ENCODE measurements at places on chromosomes 12 and 14.

DNA sequence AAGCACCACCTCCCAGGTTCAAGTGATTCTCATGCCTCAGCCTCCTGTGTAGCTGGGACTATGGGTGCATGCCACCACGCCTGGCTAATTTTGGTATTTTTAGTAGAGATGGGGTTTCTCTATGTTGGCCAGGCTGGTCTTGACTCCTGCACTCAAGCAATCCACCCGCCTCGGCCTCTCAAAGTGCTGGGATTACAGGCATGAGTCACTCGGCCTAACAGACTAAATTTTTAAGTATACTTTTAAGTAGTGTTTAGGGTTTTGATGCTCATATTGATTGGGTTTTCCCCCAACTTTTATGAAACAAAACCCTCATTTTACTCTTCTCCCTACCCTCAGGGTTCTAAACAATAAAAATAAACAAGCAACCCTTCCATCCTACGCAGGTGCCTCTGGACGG is 5.5 kb downstream of the MYO1A start:
- no peak for DNase-seq

- DNase-seq, result peak; percentile 11
These were observed 717 bp downstream of the PPHLN1 start for GRCh38 chr12:42326541-42327226.

- DNase-seq, result no peak
These were observed 63.9 kb downstream of the BEGAIN start for GRCh38 chr14:100523131-100523842.

DNA sequence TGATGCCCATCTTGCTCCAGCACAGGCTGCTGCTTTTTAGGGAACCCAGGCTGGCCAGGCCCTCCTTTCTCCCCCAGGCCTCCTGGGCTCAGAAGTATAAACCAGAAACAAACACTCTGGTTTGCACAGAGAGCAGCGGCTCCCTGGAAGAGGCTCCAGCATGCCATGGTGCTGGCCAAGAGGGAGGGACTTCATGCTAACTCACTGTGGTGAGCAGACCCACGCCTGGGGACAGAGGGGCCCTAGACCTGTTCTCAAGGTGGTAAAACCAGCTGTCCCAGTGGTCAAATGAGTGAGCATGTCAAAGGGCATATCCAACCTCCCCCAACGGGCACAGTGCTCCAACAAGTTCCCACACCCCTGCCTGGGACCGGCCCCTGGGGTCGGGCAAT is 15.5 kb downstream of the BCL11B start:
- DNase-seq, result peak; percentile 30

DNA sequence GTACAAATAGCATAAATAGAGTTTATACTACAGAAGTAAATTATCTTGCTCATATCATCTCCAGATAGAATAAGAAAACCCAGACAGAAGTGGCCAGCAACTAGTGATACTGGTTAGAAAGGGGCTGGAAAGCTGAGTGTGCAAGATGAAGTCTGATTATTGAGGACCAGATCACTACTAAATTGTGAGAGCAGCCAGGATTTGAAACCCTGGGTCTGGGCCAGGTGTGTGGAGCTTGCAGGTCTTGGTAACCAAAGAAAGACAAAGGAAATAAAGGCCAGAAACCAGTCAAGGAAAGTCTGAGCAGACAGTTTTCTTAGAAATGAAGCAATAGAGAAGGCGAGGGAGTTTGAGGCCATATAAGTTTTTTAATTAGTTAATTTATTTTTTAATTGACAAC is 611.8 kb downstream of the ETNK1 start:
- DNase-seq, result no peak

- no peak for DNase-seq
These were observed 43.2 kb upstream of the STRN3 start for GRCh38 chr14:31069343-31069742.

DNA sequence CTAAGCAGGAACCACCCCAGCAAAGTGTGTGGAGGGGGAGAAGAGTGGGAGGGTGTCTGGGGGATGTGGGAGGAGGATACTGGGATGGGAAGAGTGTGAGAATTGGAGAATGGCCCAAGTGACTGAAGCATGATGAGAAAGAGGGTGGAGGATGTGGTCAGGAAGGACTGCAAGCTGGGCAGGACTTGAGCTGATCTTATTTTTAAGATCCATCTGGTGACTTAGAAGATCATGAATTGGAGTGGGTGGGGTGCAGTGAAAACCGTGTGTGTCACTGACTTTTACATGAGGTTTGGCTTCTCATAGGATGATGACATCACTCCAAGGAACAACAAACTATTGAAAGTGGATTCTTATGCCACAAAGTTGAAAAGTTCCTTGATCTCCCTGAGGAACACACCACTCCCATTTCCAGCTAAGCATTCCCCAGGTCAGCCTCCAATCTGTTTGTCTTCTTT is 287.5 kb downstream of the GALC start:
- DNase-seq, result no peak

GRCh38 chr14:89748004-89748403 is 206.5 kb downstream of the EFCAB11 start:
- no peak for DNase-seq

DNA sequence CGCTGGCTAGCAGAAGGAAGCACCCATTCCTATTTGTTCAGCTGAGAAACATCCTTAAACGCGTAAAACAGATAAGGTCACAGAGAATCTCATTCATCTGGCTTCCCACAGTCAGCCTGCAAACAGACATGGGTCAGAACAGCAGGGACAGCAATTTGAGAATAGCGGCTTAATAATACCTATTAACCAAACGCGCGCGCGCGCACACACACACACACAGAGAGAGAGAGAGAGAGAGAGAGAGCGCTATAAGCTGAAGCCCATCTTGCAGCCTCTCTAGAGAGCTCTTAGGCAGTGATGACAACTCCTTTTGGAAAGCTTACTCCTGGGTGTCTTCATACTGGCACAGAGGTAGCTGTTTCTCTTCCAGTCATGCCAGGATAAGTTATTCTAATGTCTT is 26.4 kb downstream of the TMEM132D start:
- DNase-seq, result no peak

DNA sequence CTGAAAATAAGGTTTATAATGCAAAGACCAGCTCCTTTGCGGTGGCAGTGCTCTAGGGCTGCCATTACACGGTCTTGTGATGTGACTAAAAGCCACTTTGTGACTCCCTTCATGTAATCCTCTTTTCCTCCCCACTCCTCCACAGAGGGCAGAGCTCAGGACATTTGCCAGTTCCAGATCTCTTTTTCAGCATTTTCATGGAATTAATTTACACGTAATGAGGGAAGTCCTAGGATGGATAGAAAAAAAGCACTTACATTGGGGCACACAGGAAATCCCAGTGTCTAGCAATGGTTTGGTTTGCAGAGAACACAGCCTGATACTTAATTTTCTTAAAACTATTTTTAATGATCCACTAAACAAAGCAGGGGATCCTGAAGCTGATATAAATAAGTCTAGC is 17.5 kb upstream of the ATF1 start:
- no peak for DNase-seq

GRCh38 chr14:42192738-42193653 is 586.3 kb downstream of the LRFN5 start:
- no peak for DNase-seq

DNA sequence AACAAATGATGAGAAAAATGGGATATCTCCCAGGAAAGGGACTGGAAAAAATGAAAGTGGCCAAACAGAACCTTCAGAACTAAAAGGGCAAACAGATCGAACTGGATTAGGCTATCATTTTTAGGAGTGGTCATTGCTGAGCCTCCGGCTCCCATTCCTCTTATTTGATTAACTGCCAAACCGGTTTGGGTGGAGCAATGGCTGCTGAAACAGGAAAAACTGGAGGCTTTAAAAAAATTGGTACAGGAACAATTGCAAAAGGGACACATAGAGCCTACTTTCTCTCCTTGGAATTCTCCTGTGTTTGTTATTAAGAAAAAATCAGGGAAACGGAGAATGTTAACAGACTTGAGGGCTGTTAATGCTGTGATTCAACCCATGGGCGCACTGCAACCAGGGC is 49.7 kb downstream of the TNFAIP2 start:
- DNase-seq, result no peak

- DNase-seq, result peak; percentile 4
These were observed 55.9 kb downstream of the LRP6 start for GRCh38 chr12:12210983-12211382.

DNA sequence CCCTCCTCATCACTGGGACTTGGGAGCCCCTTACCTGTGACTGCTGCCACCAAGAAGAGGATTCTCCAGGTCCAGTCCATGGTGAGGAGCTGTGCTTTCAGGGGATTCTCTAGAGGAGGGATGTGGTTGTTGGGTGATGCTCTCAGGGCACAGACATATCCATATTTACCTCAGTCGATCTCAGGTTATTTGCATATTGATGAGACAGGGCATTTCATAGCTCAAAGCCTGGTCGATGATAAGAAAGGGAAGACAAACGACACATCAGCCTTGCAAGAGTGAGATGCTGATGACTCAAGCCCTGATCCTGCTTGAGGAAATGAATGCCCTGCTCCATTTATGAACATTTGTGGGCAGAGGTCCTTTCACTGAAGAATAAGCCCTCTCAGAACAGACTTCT is 981.0 kb downstream of the TMEM121 start:
- no peak for DNase-seq

GRCh38 chr12:92439420-92439805 is 263.4 kb upstream of the PLEKHG7 start:
- DNase-seq, result no peak

GRCh38 chr12:132163041-132163910 is 19.0 kb downstream of the NOC4L start:
- no peak for DNase-seq

DNA sequence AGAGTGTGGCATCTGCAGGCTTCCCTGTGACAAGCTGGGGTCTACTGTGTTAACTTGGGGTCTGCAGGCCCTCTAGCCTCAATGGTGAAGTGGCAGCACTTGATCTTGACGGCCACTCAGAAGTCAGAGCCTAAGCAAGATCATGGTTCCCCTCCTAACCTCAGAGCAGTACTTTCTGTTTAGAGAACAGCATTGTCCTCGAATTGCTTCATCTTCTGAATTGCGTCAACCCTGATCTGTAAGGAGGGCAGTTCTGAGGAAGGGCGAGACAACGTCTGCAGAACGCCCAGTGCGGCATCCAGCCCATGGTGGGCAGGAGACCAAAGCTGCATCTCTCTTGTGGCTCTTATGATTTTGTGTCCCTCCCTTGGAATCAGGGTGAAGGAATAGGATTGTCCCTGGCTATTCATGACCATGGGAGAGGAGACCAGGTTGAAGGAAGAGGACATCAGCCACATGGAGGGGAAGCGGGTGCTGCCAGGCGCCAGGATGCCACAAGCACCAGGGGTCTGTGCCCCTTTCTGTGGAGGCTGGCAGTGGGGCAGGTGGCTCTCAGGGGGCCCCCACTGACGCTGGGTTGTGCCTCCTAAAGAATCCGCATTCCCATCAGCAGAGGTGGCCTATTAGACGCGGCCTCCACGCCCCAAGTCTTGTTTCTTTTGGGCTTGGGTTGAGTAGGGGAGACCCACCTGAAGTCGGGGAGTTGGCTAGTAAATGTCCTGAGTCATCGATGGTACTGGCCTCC is 2.2 kb downstream of the SERPINA9 start:
- DNase-seq, result no peak

DNA sequence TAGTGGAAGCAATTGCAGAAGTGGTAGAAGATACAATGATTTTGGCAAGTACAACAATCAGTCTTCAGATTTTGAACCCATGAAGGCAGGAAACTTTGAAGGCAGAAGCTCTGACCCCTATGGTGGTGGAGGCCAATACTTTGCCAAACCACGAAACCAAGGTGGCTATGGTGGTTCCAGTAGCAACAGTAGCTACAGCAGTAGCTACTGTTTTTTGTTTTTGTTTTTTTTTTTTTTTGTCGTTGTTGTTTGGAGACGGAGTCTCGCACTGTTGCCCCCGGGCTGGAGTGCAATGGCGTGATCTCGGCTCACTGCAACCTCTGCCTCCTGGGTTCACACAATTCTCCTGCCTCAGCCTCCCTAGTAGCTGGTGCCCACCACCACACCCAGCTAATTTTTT is 47.4 kb downstream of the IFNG-AS1 start:
- DNase-seq, result no peak

DNA sequence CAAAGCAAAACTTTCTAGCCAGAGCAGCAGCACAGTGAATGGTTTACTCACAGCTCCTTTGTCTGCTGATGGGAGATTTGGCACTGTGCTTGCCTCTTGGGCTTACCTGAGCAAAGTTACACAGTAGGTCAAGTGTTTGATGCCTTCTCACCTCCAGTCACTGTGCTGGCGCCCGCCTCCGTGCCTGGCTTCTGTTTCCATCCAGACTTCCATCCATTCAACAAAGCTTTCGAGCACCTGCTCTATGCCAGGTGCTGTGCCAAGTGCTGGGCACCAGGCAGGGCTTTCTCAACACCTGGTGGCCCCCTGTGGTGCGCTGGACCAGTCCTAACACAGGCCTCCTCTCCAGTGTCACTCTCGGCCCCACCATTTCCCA is 199.2 kb upstream of the EEA1 start:
- no peak for DNase-seq

- DNase-seq, result no peak
These were observed 11.1 kb downstream of the PRKAB1 start for GRCh38 chr12:119679081-119679480.

DNA sequence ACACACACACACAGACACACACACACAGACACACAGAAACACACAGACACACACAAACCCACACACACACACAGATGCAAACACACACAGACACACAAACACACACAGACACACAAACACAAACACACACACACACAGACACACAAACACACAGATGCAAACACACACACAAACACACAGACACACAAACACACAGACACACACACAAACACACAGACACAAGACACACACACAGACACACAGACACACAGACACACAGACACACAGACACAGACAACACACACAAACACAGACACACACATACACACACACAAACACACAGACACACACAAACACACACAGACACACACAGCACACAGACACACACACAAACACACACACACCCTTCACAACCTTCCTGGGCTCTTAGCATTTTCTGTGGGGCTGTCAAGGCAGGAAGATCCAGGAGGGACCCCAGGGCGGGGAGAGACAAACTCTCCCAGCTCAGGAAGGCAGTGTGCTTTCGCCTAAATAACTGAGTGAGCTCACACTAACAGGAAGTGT is 24.2 kb upstream of the INF2 start:
- DNase-seq, result no peak

DNA sequence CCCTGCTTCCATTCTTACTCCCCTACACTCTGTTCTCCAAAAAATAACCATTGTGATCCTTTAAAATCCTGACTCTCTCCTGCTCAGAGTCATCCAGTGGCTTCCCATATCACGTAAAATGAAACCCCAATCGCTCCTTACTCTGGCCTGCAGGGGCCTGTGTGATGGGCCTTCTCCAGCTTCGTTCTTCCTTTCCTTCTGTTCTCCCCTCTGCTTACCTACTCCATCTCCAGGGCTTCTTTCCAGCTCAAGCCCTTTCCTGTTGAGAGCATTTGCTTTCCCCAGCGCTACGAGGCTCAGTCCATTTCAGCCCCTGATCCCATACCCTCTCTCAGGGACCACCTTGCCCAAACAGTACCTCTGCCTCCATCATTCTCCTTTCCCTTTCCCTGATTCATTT is 144.4 kb upstream of the ARHGAP5 start:
- no peak for DNase-seq

- DNase-seq, result no peak
These were observed 18.2 kb downstream of the RPS6KL1 start for GRCh38 chr14:74904635-74905503.

GRCh38 chr14:82528016-82528415 is 994.4 kb upstream of the SEL1L start:
- no peak for DNase-seq

Data from activated CD4-positive, alpha-beta T cell treated with anti-CD3 and anti-CD28 coated beads, Interleukin-2, amount 50 U/mL, for 48 hours (primary cell).